DND-41 (cell line): ENCODE measurements at places on chromosomes 7 and 10.

DNA sequence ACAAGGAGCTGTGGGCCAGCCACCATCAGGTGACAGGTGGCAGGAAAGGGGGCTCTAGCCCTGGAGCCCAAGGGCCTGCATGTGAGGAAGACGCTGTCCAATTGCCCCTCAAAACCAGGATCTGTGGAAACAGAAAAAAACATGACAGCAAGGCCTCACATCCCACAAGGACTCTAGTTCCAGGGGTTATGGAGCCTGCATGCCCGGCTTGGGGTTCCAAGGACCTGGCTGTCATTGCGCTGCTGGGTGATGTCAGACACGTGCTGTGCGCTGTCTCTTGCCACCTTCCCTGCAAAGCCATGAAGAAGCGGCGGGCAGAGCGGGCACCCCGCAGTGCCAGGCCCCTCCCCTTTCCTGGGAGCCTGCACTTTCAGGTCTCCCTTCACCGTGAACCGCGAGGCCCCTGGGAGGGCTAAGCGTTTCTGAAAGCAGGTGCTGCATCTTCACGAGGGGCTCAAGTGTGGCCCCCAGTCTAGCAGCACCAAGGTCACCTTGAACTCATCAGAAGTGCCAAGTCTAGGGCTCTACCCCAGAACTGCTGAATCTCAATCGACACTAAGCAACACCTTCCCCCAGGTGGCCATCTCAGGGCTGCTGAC, 15.1 kb upstream of the CRYGN start:
- DNase-seq, result no peak

GRCh38 chr7:4102231-4102841, 579.8 kb upstream of the FOXK1 start:
- no peak for DNase-seq

DNA sequence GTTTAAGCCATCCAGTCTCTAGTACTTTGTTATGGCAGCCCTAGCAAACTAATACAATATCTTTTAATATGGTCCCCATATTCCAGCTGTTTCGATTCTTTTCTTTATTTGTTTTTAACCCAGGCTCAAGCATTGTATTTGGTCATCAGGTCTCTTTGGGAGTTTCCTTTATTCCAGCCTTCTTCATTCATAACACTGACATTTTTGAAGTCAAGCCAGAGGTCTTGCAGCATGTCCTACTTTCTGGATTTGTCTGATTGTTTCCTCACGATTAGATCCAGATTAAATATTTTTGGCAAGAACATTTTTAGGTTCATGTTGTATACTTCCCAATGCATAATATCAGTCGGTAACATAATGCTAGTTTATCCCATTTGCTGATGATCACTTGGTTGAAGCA, 11.8 kb downstream of the SLC25A13 start:
- DNase-seq, result no peak

DNA sequence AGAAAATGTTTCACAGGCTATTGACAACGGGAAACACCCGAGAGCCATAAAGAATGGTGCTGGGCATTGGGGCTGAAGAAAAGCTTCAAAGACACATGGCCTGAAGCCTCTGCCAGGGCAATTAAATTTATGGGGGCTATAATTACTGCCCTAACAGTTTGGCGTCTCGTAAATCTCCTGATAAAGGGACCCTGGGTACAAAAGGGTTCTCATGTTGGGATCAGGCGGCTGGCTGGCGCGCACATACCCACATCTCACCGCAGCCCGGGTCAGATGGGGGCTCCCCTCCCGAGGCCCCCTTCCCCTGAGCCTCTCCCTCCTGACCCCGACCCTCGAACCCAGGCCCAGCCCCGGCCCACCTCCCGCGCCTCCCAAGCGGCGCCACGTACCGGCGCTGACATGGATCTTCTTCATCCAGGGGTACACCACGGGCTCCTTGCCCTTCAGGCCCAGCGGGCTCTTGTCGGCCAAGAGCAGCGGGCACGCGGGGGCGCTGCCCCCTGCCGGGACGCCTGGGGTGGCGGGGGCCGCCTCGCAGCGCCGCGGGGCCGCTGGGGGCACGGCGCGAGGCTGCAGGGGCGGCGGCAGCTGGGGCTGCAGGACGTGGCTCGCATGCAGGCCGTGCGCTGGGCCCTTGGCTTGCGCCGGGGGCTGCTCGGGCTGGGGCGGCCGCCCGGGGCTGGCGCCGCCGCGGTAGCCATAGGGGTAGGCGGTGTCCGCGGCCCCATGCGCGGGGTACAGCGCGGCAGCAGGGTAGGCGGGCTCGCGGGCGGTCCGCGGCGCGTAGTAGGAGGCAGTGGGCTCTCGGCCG, 623 bp downstream of the HOXA4 start:
- DNase-seq, result no peak

DNA sequence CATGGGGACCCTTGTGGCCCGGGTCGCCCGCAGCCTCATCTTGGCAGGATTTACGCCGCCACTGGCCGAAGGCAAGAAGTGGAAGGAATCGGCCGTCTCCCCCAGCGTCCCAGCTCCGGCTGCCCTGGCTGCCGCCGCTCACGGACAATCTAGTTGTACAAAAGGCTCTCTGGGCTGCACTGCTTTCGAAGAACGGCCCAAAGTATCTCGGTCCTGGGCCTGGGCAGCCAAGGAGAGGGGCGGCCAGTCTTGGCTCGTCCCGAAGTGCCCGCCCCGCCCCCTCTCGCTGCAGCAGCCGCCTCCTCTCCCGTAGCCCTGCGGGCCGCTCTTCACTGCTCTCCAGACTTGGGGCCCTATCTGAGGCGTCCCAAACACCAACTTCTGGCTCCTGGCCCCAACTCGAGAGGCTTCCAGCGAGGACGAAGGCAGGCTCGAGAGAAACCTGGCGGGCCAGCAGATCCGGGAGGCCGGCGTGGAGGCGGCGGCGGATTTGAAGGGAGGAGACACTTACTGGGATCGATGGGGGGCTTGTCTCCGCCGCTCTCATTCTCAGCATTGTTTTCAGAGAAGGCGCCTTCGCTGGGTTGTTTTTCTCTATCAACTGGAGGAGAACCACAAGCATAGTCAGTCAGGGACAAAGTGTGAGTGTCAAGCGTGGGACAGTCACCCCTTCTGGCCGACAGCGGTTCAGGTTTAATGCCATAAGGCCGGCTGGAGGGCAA, 809 bp downstream of the HOXA9 start:
- no peak for DNase-seq

- DNase-seq, result no peak
Observed at GRCh38 chr10:129446183-129446581, 20.9 kb upstream of the MGMT start.

DNA sequence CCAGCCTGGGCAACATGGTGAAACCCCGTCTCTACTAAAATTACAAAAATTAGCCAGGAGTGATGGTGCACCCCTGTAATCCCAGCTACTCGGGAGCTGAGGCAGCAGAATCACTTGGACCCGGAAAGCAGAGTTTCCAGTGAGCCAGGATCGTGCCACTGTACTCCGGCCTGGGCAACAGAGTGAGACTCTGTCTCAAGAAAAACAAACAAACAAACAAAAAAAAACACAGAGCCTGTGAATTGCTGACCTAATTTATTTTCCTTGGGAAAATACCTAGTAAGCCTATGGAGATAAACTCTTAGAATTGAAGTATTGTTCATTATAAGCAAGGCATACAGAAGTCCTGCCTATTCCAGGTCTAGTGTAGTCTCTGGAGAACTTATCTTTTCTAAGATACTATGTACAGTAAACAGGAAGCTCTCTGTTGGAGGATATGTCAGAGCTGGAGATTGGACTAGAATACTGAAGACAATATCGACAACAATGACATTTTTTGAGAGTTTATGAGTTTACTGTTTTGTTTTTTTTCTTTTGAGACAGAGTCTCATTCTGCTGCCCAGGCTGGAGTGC, 14.9 kb downstream of the GTF2I start:
- no peak for DNase-seq

GRCh38 chr7:51234139-51234538, 82.5 kb downstream of the COBL start:
- no peak for DNase-seq

GRCh38 chr10:101487399-101487798, 100.7 kb downstream of the POLL start:
- no peak for DNase-seq
